ENCODE measurements at places on chromosomes 3 and 15. TPM values are rescaled to one million over a fixed set of nuclear protein-coding genes. Genes with fewer than 3 reads are reported as not detected.

GRCh38 chr3:46479021-46479420 is 14.3 kb upstream of the LTF start:
- DNase-seq, result no peak

DNA sequence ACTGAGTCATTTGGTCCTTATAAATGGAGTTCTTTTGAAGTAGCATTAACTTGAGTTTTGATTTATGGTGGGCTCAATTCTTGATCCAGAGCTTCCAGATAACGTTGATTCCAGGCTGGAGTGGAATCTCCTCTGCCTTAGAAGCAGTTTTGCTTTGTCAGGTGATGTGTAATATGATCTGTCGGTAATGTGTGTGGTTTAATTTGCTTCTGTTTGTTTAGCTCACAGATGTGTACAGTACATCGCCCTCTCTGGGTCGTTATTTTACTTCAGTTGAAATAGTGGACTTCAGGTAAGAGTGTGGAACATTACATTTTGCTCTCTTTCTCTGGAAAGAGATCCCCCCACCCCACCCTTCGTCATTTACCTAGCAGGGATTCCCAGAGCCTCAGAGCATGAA is 23.1 kb downstream of the C3orf52 start:
- DNase-seq, result no peak

DNA sequence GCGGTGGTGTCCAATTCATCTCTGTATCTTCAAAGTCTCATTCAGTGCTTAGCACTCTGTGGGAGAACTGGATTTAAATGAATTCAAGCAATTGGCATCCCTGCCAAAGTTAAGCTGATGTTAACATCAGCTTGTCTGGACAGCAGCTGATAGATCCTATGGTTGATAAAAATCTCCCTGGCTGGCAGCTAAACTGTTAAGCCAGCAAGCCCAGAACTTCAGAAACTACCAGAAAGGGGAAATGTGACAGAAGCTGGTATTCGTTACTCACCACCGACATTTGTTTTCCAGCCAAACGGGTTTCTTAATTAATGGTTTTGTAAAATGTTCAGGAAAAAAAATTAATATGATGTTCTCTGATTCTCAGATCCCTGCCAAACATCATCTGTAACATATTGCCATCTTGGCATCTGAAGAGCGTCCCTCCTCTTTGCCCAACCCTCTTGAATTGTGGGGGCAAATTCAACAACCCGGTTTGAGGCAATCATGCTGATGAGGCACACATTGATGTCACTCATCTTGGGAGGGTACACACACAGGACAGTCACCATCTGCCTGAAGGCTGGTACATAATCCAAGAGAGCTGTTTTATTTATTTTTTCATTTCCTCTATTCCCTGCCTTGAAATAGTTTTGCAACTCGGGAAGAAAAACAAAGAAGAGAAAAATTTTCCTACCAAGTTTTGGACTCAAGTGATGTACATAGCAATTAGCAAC is 76.3 kb upstream of the ABHD17C start:
- DNase-seq, result no peak

GRCh38 chr15:69876064-69876940 is 221.4 kb downstream of the TLE3 start:
- no peak for DNase-seq

GRCh38 chr3:144760831-144761230 is 789.2 kb downstream of the DIPK2A start:
- no peak for DNase-seq

- DNase-seq, result no peak
Observed at GRCh38 chr15:58063614-58064013, 1.9 kb downstream of the ALDH1A2 start.

DNA sequence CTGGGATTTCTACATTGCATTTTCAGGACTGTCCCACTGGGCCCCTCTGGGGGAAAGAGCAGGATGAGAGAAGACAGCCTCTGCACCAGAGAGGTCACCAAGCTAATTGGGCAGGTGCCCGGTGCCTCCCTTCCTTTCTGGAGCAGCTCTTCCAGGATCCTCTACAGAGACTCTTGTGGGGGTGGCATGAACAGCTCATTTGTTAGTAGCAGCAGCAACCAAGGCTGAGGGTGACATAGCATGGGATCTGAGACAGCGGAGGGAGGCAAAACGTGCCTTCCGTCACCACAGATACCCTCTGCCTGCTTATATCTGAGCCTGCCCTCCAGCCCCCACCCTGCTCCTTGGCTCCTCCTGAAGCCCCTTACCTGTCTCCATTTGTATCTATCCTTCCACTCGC is 83.1 kb upstream of the OXTR start:
- no peak for DNase-seq

- no peak for DNase-seq
Observed at GRCh38 chr3:111732252-111732879, 126.7 kb upstream of the PHLDB2 start.

- no peak for DNase-seq
Observed at GRCh38 chr3:122064326-122064725, 9.2 kb downstream of the CD86 start.

GRCh38 chr15:66233487-66234415 is 19.8 kb downstream of the MEGF11 start:
- DNase-seq, result no peak

DNA sequence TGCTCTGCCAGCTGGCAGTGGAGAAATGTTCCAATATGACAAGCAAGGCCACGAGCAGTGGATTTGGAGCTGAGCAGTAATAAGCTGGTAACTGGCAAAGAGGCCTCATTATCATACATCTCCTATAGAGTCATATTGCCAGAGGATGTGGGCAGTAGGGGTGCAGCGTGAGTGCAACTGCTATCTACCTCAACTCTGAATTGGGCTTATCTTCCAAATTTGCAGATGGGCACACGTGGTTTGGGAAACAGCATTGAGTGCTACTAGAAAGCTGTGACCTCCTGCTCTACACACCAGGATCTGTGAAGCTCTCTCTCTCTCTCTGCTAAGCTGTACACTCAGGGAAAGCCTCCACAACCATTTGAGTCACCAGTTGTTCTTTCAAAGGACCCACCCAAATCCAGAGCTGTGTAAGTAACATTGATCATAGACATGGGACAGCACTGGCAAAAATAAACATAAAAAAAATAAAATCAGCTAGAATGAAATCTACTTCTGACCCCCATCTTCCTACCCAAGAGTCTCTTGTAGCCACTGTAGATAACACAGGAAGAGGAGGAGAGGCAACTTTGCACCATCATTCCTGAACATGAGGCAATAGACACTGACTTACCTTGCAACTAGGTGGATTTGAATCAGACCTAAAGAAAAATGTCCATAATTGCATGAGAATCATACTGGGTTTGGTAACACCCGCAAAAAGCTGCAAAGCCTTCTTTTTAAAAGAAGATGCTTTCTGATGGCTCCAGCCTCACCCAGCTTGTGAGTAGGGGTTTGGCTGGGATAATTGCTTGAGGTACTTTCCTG is 82.9 kb upstream of the THBS1 start:
- DNase-seq, result no peak

DNA sequence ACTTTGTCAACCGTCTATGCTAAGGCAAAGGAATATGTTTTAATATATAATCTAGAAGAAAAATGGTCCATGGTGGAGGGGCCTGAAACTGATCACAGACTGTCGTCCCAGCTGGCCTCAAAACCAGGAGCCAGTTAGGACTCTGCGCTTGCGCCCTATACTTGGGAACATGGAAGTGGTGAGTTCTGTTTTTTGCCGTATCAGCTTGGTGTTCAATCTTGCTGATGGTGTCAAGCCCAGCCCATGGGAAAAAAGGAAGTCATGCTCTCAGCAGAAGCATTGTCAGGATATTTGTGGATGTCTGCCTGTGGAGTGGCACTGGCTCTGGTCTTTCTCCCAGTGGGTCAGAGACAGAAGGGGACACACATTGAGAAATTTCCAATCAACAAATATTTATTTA is 342.0 kb upstream of the CTDSPL start:
- DNase-seq, result no peak

GRCh38 chr3:104717828-104718196 is 648.9 kb upstream of the ALCAM start:
- DNase-seq, result no peak

DNA sequence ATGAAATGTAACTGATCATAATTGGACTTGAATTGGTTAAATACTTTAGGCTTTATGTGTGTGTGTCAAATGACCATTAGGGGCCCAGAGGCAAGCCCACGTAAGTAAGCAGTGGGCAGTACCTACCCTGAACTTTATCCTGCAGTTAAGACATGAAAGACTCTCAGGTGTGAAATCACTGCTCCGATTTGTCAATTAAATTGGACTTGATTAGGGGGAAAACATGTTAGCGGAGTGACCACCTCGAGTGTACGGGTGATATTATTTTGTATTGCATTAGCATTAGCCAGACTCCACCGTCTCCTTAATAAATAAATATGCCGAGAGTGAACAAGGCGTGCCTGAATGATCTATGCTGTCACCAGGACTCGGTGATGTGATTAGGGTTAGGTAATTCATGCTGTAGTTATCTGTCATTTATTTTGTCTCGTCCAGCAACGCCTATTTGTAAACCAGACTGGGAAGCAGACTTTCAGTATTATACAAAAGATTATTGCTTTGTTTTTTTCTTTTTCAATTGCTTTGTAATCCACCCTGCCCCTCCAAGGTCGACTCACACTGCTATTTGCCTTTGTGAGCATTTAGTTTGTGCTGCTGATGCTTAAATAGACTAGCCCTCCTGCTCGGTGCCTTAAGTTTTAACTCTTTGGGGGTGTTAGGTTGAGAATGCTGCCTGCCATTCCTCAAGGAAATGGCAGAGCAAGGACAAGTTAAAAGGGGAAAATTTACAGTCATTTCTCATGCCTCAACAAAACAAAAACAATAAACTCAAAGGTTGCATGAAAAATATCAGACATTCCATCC is 1.8 kb downstream of the RBMS3 start:
- no peak for DNase-seq

- DNase-seq, result no peak
Observed at GRCh38 chr3:71203727-71204488, 379.6 kb downstream of the FOXP1 start.

DNA sequence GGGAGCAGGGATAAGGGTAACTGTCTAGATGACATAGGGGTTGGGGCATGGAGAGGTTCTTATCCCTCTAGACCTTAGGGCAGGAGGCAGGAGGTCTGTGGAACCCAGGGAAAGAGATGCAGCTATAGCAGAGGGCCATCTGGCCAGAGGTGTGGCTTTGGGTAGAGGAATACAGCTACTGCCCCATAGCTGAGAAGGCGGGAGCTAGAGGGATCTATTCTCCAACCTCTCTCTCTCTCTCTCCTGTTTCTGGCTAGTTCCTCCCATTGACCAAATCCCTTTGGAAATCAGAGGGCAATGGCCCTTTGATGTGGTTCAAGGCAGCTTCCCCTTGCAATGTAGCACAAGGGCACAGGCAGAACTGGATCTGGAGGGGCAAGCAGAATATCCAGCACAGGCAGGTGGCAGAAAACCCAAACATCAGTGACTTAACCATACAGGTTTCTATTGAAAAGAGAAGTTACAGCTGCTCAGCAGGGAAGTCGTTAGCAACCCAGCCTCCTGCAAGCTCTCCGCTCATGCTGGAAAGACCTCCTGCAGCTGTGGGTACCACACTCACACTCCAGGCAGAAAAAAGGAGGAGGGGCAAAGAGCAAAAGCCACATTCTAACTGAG is 22.3 kb upstream of the LMOD3 start:
- peak; percentile 58 for DNase-seq

DNA sequence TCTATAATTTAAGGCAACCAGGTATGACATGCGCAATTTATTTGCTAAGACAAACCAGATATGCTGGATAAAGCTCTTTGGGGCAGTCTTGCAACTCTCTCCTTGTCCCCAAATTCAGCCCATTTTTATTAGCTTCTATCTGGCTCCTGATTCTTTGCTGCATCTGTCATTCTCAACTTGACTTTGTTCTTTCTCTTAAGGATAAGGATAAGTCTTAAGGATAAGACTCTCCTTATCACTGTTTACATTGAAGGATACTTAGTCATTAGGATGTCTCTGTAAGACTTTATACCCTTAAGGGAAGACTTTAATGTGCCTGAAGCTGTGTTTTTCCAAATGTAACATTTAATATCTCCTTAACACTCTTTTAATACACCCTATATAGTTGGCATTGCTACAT is 49.2 kb downstream of the ALCAM start:
- no peak for DNase-seq

GRCh38 chr3:116242825-116243224 is 202.5 kb downstream of the LSAMP start:
- DNase-seq, result no peak

DNA sequence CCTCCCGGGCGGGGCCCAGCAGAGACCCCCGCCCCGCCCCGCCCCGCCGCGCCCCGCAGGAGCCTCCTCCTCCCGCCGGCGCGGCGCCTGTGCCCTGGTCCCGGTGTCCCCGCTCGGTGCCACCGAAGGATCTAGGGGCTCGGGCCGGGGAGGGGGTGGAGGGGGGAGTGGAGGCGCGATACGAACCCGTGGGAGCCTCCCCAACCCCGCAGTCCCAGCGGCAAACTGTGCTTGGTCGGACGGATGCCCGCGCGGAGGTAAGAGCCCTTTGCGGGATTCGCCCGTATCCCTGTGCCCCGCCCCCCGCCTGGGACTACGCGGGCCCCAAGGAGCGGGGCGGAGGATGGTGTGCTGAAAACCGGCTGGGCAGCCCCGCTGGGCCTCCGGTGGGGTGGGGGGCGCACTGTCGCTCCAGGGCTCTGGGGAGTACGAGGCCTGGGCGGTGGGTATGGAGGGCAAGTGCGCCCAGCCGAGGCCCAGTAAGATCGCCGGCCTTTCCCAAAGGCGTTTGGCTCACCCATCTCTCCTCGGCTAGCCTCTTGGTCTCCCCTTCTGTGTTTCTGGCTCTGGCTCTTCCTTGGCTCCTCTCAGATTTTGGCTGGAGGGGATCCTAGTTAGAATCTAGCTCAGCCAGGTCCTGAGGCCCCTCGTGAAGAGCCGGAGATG is 65.6 kb upstream of the POLG start:
- DNase-seq, result no peak

GRCh38 chr15:78004919-78005634 is 72.4 kb downstream of the TBC1D2B start:
- no peak for DNase-seq

GRCh38 chr3:62416144-62416543 is 42.8 kb upstream of the FEZF2 start:
- no peak for DNase-seq

GRCh38 chr3:155248531-155249187 is 44.8 kb downstream of the STRIT1 start:
- DNase-seq, result no peak

DNA sequence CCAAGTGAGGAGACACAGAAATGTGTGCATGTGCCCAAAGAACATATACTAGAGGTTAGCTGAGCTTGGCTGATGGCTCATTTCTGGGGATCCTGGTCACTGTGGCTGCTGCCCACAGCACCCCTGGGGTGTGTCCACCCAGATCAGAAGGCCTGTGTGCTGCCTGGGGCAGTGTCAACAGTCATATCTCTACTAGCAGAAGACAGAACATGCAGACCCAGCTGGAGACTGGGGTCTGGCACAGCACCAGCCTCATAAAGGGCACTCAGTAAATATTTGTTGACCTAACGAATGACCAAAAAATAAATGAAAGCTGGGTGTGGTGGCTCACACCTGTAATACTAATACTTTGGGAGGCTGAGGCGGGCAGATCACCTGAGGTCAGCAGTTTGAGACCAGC is 16.4 kb downstream of the CHRNA3 start:
- DNase-seq, result no peak

GRCh38 chr3:19347671-19348070 is 199.4 kb downstream of the KCNH8 start:
- DNase-seq, result no peak

Gene ERC2
- 16.4 TPM for polyA plus RNA-seq

Gene HOMER2
- 12.5 TPM for polyA plus RNA-seq

Gene FGD5
- 6.0 TPM for polyA plus RNA-seq

Gene P3H2
- 31.1 TPM for polyA plus RNA-seq

Gene USP3
- polyA plus RNA-seq, result 10.0 TPM

Gene ROPN1
- 0.06 TPM for polyA plus RNA-seq

Gene DCBLD2
- 16.3 TPM for polyA plus RNA-seq

Gene CCNB2
- 76.0 TPM for polyA plus RNA-seq

Gene A4GNT
- not detected for polyA plus RNA-seq

Gene CHRD
- polyA plus RNA-seq, result 1.7 TPM

All from H1 (cell line).